Esophagus mucosa (tissue), 1 donor: ENCODE measurements at places on chromosomes 13 and 19.

GRCh38 chr19:33096005-33096404 lies 15.0 kb downstream of the GPATCH1 start:
- ATAC-seq: peak; percentile 51

GRCh38 chr19:1239796-1240737 lies 1.5 kb upstream of the ATP5F1D start:
- ATAC-seq: peak; percentile 25

DNA sequence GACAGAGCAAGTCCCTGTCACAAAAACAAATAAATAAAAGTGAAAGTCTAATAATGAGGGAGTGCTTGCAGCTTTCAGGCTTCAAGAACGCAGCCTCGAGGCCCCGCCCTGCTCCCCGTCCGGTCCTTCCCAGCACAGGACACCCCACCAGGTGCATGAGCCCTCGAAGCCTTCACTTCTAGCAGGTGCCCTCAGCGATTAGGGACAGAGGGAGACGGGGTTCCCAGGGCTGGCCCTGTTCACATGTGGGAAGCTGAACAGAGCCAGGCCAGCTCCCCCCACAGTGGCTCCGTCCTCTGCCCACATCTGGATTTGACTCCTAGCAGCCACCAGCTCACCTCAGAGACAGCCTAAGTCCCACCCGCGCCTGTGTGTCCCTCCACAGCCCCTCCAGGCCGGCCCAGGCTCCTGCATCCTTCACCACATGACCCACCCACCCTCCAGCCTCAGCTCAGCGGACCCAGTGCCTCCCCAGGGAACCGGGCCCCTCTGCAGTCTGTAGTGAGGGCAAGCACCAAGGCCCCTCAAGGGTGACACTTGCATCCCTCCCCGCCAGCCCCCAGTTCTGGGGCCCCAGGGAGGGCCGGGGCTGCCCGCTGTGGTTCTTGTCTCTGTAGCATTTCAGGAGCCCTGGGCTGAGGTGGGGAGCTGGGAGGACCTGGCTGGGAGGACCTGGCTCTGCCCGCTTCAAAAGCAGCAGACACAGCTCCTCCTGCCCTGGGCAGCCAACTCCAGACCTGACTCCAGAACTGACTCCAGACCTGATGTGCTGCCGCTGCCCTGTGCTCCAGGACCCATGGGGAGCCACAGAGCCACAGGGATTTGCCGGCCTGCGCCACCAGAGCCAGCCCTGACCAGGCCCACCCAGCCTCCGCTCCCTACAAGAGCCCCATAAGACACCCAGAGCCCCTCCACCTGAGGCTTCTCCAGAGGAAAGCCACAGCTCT lies 27.2 kb downstream of the GPX4 start:
- ATAC-seq: peak; percentile 9

DNA sequence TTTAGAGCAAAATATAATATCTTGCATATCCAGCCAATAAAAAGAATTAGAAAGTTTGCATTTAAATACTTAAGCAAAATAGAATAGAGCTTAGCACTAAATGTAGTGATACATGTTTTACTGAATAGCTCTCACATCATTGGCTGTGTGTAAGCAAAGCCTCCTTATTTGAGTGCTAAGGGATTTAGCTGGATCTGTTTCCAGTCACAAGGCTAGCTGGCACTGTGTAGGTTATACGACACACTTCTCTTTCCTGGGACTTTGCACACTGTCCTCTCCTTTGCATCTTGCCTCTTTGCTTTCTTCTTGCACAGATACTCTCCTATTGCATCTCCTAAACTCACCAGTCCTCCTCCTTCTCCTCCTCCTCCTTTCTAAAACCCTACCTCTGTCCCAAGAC lies 423.8 kb downstream of the KLF5 start:
- peak; percentile 17 for ATAC-seq

GRCh38 chr13:35697186-35697730 lies 220.8 kb upstream of the MAB21L1 start:
- no peak for ATAC-seq

- no peak for ATAC-seq
Observed at GRCh38 chr19:49042177-49042576, 1.5 kb upstream of the CGB5 start.

DNA sequence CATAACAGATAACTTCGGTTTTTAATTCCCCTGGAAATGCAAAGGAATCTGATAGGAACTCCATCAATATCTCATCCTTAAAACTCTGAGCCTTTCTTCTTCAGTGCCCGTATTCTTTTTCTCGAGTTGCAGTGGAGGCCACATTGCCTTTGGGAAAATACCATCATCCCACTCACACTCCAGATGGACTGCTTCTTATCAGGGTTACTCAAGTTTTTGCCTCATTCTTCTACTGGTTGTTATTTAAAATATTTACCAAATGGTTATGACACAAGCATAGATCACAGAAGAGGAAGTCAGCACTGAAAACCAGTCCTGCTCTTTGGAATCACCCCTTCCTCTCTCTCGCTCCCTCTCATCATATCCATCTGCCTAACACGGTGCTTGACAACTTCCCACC lies 1020.5 kb upstream of the SLC10A2 start:
- no peak for ATAC-seq
